ENCODE measurements at places on chromosomes 16 and 17. TPM values are rescaled to one million over a fixed set of nuclear protein-coding genes. Genes with fewer than 3 reads are reported as not detected.

The IGFALS gene
- total RNA-seq: 0.34 TPM

The NACA2 gene
- not detected for total RNA-seq

The ABCA9 gene
- 30.8 TPM for total RNA-seq

The TMIGD1 gene
- not detected for total RNA-seq

The MT4 gene
- not detected for total RNA-seq

The PRSS33 gene
- 0.36 TPM for total RNA-seq

The CD7 gene
- 1.2 TPM for total RNA-seq

The TP53TG3C gene
- not detected for total RNA-seq

The SP2 gene
- total RNA-seq: 2.6 TPM

The OTOP3 gene
- total RNA-seq: not detected

The BRIP1 gene
- total RNA-seq: 1.4 TPM

The TAT gene
- 0.35 TPM for total RNA-seq

The IL21R gene
- total RNA-seq: 0.13 TPM

The SLC6A4 gene
- total RNA-seq: not detected

The TMED6 gene
- total RNA-seq: 0.74 TPM

The IRF8 gene
- 7.1 TPM for total RNA-seq

The WFIKKN2 gene
- 133 TPM for total RNA-seq

The GALR2 gene
- not detected for total RNA-seq

The KRTAP4-7 gene
- not detected for total RNA-seq

The CSHL1 gene
- total RNA-seq: not detected

The DNASE1L2 gene
- total RNA-seq: 0.37 TPM

The ADORA2B gene
- total RNA-seq: not detected
